ENCODE measurements at places on chromosomes 16 and 17.

DNA sequence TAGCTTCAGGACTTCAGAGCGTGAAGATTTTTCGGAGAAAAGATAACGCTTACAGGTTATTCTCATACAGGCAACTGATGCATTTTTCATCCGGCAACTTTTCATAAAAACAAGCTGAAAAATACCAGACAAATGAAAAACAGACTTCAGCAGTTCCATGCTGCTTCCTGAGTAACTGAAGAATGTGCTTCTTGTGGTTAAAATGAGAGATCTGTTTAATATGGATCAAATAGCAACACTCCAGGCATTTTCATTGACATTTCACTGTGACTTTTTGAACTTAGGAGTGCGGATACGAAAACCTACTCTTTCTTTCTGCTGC lies 705 bp upstream of the PITPNC1 start:
- DNase-seq, result no peak

DNA sequence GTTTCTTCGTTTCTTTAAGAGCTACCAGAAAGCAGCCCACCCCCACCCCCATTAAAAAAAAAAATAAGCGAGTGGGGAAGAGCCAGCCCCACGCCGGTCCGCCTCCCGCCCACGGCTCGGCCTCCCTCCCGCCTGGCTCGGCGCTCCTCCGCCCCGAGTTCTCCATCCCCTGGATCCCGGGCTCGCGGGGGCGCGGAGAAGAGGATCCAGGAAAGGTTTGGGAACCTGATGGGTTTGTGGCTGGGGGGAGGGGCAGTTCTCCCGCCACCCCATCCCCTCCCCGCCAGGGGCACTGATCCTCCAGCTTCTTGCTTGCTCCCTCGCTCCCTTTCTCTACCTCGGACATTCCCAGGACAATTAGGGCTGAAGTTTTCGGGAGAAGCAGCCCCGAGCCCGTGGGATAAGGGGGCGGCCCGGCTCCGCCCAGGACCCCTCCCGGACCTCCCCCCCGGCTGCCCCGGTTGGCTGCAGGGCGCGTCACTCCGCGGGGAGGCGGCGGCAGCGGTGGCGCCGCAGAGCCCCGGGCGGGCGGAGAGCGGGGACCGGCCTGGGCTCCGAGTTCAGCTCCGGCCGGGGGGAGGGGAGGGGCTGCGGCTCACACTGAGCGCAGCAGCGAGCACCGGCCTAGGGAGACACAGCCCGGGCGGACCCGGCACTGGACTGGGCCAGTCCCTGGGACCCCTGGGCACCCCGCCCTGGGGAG lies 1.0 kb upstream of the SALL1 start:
- no peak for DNase-seq

GRCh38 chr17:82458885-82459424 lies 414 bp downstream of the NARF start:
- DNase-seq, result peak; percentile 29

DNA sequence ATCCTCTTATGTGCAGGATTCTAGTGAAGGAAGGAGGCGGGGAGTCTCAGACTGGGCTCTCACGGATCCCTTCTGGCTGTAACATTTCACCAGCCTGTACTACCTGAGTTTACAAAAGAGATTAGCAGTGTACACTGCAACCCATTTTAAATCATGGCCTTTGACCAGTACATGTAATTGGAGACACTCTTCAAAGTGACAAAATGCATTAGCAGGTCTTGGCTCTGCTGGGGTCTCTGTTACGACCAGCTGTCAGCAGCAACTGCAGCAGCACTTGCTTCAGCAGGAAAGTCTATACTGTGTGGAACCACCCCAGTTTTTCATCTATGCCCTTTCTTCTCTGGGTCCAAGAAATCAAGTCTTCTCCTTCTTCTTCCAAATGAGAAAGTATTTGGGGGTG lies 322.8 kb upstream of the ASIC2 start:
- DNase-seq, result no peak

- no peak for DNase-seq
These were observed 33.4 kb downstream of the SNX29 start for GRCh38 chr16:12009922-12010321.

- DNase-seq, result no peak
These were observed 42.8 kb downstream of the MEAK7 start for GRCh38 chr16:84461413-84462295.

GRCh38 chr17:60356940-60357339 lies 35.0 kb downstream of the USP32 start:
- DNase-seq, result no peak

GRCh38 chr17:79113699-79114457 lies 39.3 kb downstream of the ENGASE start:
- DNase-seq, result no peak

DNA sequence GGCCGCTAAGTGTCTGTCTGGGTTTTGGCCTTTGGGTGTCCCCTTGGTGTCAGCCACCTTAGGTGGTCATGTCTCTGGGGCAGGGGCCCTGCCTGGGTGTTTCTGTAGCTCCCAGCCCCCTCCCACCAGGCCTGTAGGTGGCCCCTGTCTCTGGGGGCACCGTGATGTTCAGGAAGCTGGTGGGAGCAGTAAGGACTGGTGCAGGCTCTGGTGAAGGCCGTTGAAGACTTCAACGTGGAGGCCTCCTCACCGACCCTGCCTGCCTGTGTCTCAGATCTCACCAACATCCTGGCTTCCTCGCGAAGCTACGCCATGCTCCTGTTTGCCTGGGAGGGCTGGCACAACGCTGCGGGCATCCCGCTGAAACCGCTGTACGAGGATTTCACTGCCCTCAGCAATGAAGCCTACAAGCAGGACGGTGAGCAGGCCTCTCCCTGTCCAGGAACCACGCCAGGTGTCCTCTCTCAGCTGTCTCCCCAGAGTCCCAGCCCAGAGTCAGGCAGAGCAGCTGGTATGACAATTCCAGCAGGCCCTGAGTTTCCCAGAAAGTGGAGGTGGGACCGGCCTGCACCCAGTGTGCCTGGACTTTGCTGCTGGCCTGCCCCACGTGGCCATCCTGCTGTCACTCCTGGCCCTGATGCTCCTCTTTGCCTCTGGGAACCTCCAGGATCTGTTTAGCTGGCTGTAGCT lies 2.8 kb downstream of the ACE start:
- no peak for DNase-seq

- no peak for DNase-seq
These were observed 115.5 kb downstream of the ABCC1 start for GRCh38 chr16:16064874-16065384.

- DNase-seq, result no peak
These were observed 6.5 kb upstream of the ATXN7L3 start for GRCh38 chr17:44205962-44206824.

GRCh38 chr16:21339269-21339641 lies 61.2 kb upstream of the CRYM start:
- DNase-seq, result no peak

- DNase-seq, result no peak
These were observed 10.9 kb upstream of the EVPL start for GRCh38 chr17:76038050-76038449.

- DNase-seq, result no peak
These were observed 23.1 kb upstream of the MEIOB start for GRCh38 chr16:1895068-1895467.

DNA sequence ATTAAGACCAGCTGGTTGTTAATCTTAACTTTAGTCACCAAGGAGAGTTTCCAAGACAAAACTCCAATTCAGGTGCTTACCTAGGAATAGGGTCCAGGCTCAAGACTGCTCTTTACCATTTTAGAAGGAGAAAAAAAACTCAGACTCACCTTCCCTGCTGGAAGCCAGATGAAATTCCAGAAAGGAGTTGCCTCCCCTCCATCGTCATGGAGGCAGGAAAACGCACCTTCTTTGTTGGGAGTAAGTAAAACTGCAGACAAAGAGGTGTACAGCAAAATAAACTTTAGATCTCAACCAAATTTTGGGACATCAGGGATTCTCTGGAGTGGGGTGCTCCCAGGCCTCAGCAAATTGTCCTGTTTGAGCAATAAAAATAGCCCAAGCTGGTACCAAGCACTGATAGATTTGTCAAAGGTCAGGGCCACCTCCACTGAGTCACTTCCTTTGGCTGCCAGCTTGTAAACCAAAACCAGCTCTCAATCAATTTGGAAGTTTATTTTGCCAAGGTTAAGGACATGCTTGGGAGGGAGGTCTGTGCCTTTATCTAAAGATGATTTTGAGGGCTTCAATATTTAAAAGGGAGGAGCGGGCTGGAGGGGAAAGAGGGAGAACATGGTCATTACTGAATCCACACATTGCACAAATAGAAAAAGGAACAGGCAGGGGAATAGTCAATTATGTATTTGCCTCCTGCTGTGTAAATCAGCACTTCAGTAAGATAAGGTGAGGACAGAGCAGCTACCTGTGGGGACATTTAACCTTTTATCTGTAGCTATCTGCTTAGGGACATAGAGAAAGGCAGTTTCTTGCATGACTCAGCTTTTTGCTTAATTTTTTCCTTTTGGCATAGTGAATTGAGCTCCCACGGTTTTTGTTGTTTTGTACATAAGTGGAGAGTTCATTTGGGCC lies 1.5 kb upstream of the ALDH3A2 start:
- DNase-seq, result peak; percentile 41

- DNase-seq, result no peak
These were observed 66.1 kb downstream of the PLD6 start for GRCh38 chr17:17139972-17140589.

DNA sequence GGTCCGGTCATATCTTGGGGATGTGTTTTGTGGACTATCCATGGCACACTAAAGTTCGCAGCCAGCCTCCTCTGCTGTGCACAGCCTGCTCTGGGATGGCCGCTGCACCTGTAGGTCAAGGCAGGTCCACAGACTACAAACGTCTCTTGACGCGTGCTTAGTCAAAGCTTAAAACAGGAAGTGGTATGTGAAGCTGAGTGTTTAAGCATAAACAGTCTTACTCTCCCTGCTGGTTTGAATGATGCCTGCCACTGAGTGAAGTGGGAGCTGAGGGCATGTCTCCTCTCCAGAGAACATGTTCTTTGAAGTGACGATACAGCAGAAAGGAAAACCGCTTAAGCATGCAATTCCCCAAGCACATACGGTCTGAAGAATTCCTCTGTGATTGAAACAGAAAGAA lies 365.6 kb downstream of the SLC39A11 start:
- no peak for DNase-seq

- no peak for DNase-seq
These were observed 57.2 kb upstream of the CIBAR2 start for GRCh38 chr16:85169333-85170065.

DNA sequence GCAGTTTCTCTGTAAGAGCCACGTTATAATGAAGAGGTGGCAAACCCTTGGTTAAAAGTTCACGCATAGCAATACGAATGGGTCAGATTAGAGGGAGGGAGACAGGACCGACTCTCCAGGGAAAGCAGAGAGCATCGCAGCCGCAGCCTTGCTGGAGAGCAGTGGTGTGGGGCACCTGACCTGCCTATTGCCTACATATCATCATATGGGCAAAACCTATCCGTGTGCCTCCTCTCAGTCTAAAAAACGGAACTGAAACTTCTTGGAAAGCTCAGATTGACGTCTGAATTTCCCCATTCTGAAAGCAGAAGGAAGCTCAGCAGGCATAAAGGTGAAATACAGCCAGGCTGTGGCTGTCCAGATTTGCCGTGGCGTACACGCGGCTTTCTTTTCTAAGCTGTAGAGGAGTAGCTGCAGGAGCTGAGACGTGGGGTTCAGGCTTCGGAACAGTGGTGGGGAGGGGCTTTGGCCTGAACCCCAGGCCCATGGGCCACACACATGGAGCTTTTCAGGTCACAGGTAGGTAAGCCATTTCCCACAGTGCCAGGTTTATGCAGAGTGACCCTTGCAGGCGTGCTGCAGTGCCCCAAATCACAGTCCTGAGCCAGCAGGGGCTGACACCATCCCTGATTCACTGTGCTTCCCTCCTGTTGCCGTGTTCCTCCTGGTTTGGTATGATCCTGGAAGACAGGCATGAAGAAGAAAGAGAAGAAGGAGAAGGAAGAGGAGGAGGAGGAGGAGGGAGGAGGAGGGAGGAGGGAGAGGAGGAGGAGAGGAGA lies 41.6 kb upstream of the TNRC6C start:
- DNase-seq, result no peak

GRCh38 chr17:29041571-29041970 lies 1.4 kb upstream of the PIPOX start:
- DNase-seq, result no peak

DNA sequence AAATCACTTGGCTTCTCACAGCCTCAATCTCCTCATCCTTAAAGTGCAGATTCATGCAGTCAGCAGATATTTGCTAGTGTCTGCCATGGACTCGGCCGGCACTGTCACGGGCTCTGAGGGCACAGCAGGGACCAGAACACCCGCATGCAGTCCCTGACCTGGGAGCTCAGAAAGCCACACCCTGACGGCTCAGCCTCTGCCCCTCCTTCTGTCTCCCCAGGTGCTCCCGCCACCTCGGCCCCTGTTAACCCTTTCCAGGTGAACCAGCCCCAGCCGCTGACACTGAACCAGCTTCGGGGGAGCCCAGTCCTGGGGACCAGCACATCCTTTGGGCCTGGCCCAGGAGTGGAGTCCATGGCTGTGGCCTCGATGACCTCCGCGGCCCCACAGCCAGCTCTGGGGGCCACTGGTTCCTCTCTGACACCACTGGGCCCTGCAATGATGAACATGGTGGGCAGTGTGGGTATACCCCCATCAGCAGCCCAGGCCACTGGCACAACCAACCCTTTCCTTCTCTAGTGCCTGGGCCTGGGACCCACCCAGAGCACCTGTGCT lies 28.7 kb downstream of the B9D1 start:
- DNase-seq, result no peak

DNA sequence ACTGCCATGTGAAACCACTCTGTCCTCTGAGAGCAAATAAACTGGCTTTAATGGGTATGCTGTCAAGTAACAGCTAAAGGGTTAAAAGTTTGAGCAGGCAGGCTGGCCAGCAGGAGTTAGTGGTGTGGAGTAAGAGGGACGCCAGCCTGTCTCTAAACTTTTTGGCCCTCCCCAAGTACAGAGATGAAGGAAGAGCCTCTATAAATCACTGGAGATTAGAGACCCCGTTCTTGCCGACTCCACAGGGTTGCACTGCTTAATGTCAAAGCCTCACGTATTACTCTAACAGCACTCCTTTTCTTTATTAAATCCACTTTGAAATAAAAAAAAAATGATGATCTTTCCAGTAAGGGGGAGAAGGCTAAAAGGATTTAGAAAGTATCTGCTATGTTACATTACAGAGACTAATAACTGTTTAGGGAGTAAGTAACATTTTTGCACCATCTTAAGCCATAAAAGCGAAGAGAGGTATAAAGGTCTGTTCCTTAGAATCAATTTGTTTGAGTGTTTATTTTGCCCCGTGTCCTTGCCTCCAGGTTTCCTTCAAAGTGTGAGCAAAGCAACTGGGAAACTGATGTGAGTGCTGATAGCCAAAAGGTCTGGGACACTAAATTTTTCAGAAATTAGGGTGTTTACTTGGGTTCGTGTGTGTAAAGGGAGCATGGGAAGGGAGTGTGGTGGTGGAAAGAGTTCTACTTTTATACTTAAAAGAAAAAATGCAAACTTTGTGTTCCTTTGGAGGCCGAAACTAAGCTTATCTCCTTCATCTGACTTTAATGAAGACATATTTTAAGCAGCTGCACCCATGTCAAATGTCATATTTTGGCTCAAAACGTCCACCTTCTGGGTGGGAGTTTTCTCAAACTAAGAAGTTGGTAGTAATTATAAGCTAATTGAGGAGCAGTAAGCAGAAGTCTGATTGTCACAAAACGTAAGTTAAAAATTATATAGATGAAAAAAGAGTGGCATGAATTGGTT lies 109.9 kb upstream of the TBX2 start:
- DNase-seq, result no peak

Data from HT-29 (cell line).